ENCODE measurements at places on chromosomes 13 and 19. TPM values are rescaled to one million over a fixed set of nuclear protein-coding genes. Genes with fewer than 3 reads are reported as not detected.

CDC42EP5 gene
- total RNA-seq: 46.9 TPM

C1QTNF9 gene
- not detected for total RNA-seq

DACH1 gene
- total RNA-seq: 4.1 TPM

IL17D gene
- 2.3 TPM for total RNA-seq

C19orf12 gene
- 36.6 TPM for total RNA-seq

UTP14C gene
- total RNA-seq: 6.4 TPM

IL11 gene
- not detected for total RNA-seq

RETN gene
- not detected for total RNA-seq

ANKRD10 gene
- 17.8 TPM for total RNA-seq

HCN2 gene
- total RNA-seq: 0.07 TPM

DKKL1 gene
- total RNA-seq: not detected

GAPDHS gene
- not detected for total RNA-seq

ATXN8OS gene
- total RNA-seq: not detected

S1PR4 gene
- total RNA-seq: 0.73 TPM

LGI4 gene
- total RNA-seq: not detected

All from mammary microvascular endothelial cell (primary cell).